ENCODE measurements at places on chromosomes 7 and 10.

GRCh38 chr7:26891400-26892350, 27.3 kb upstream of the SKAP2 start:
- no peak for DNase-seq

DNA sequence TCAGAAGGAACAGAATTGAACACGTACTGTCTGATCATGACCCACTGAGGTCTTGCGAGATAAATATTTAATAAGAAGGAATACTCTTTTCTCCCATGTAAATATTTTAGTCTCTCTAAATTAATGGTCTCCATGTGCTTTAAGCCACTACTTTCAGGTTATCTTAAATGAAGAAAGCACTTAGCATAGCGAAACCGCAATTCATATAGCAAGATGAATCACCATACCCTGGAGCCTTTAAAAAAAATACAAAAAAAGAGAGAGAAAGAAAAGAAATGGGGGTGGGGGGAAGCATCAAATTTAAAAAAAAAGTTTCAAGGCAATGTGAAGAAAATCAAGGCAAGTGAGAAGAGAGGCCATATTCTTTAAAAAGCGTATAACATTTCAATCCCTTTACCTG, 82.5 kb downstream of the CTTNBP2 start:
- DNase-seq = no peak

DNA sequence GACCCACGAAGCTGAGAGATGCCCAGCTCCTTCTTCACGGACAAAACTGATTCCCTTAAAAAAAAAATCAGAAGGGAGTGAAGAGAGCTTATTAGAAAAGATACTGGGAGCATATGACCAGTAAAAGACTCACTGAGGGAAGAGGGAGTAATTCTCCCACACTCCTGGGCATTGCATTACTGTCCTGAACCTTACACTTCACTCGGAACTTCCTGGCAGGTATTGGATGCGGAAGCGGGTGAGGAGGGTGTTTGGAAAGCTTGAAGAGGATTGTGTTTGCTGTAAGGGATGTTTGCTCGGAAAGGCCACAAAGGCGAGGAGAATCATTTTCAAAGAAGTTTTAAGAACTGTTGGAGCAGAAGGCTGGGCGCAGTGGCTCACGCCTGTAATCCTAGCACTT, 375 bp downstream of the HKDC1 start:
- DNase-seq = no peak

DNA sequence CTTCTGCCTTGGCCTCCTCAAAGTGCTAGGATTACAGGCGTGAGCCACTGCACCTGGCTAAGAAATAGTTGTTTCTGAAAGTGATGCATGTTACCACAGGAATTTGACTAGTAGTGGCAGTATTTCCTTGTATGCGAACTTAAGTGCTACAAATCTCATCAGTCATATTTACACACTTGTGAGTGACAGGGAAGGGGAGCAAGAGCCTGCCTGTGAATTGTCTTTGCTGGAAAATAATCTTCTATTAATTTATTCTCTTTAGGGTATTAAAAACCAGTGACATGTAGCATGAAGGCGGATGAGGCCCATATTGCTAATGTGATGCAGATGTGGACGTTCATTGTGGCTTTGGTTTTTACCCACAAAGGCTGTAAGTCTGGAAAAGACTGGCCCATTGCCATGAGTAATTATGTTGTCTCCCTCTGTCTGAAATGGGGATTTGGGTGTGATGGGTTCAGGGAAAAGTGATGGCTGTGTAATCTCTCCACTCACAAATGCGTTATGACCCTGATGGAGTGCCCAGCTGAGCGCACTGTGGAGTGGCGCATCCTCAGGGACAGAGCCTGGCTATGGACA, 97.6 kb downstream of the CCNY start:
- no peak for DNase-seq

DNA sequence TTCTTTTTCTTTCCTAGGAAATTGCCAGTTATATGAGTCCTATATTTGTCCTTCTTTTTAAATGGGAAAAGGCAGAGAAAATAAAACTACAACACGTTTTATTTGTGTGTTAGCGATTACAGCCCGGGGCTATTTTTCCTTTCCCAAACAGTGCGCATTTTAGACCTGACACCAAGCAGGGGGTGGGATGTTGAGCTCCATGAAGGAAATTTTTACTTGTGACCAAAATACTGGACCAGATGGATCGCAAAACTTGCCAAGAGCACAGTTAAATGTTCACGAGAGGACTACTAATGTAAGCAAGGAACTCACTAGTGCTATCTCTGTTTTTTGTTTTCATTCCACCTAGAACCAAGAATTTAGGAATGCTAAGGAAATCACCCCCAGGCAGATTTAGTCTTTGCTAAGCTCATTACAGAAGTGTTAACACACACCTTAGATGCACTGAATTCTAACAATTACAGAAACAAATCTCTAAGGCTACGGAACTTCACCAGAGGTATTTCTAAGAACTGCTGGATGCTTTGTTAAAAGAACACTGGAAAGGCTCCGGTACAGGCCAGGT, 114.8 kb downstream of the JAZF1 start:
- no peak for DNase-seq

GRCh38 chr7:21304808-21305375, 123.0 kb upstream of the SP4 start:
- DNase-seq = no peak

DNA sequence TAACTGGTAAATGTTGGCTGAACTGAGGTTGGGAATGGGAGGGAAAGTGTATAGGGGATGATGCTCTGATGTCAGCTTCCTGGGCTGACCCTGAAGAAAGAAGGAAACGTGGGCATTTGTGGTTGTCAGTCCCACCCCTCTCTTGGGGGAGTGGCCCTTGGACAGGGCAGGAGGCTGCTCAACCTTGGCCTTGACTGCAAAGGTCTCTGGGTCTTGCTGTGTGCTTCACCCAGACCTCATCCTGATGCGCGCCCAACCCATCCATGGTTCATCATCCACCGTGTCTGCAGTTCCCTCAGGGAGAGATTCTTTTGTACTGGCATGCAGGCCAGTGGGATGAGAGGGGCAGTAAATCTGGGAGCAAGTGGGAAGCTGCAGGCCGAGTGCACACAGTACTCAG, 4.7 kb upstream of the ZYX start:
- no peak for DNase-seq

- DNase-seq = no peak
These were observed 32.5 kb downstream of the CPXM2 start for GRCh38 chr10:123858907-123859652.

DNA sequence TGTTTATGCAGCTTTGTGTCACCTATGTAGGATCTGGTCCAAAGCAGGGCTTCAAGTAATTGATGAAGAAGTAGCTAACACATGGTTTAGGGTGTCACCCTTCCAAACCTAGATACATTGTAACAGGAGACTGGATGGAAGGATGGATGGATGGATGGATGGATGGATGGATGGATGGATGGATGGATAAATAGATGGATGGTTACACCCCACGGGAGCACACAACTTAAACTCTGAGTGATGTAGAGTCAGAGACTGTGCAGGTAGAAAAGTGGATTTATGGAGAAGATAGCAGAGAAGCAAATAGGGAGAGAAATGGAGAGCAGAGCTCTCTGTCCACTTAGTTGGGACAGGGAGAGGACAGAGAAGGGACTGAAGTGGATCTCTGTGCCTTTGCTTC, 78.4 kb downstream of the NHLRC2 start:
- DNase-seq = no peak

GRCh38 chr10:81116201-81116600, 578.5 kb downstream of the SH2D4B start:
- no peak for DNase-seq

GRCh38 chr7:151484971-151485707, 34.6 kb downstream of the RHEB start:
- no peak for DNase-seq

DNA sequence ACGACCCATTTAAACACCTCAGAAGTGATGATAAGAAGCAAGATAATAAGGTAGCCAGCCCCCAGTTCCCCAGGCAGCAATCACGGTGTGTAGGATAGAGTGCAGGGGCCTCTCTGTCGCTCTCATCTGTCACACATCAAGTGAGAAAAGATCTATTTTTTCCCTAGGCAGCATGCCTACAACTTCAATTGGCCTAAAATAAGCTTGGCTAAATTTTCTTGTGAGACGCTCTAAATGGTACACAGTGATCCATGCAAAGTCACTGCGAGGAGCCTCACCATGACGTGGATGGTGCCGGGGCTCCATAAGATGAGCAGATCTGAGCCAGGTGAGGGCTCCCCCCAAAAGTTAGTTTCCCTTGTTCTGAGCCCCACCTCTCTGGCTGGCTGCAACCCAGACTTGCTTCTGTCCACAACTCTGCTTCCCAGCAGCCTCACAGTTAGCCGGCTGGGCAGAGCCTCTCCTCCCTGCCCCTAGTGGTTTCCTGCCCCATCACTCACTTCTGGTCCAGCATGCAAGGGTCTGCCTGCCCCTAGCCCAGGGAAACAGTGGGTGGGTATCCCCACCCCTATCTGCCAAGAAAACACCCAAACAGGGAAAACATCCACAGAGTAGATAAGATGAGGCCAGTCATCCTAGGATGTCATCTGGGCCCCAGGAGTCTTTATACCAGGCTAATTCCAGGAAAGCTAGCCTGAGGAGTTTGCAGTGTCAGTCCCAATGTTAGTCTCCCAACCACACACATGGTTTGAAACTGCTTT, 342.1 kb downstream of the GRID1 start:
- DNase-seq = no peak

- no peak for DNase-seq
These were observed 168.9 kb downstream of the KCND2 start for GRCh38 chr7:120441850-120442249.

DNA sequence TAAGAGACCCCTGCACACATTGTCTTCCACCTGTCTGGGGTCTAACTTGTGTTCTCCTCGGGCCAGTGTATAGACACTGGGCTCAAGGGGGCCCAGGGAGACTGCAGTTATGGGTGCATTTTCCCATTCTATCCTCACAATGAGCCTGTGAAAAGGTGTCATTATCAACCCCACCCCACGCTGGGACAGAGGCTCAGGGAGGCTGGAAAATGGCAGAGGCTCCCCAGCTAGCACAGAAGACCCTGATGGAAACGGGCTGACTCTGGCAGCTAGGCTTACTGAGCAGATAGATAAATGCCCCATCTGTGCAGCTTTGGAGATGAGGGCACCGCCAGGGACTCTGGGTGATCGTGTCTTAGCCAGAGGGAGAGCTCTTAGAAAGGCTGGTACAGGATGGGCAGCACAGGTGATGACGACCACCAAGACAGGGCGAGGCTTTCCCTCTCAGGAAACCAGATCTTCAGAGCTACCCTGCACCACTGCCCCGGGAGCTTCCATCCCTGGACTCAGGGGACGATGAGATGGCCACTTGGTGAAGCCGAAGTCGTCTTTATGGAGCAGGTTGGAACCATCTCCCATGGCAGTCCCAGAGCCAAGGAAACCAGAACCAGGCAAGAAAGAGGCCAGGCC, 58.2 kb upstream of the CHST15 start:
- peak; percentile 49 for DNase-seq

GRCh38 chr10:73494213-73494612, 1.6 kb downstream of the PPP3CB start:
- DNase-seq = no peak

DNA sequence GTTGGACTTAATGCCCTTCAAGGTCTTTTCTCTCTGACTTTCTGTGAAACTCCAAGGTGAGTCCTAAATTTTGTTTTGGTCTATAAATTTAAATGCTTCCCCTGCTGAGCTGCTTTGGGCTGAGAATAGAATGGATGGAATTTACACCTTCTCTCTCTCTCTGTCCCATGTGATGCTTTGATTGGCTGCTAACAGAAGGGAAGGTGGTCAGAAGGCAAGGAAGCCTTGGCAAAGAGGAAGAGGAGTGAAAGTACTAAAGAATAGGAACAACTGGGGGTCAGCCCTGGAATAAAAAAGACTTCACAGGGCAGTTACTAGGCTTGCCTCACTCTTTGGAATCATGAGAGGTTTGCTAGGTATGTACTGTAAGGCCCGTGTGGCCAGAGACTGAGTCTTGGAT, 260.2 kb downstream of the AUTS2 start:
- DNase-seq = no peak

GRCh38 chr7:98669329-98670000, 52.4 kb downstream of the NPTX2 start:
- no peak for DNase-seq

DNA sequence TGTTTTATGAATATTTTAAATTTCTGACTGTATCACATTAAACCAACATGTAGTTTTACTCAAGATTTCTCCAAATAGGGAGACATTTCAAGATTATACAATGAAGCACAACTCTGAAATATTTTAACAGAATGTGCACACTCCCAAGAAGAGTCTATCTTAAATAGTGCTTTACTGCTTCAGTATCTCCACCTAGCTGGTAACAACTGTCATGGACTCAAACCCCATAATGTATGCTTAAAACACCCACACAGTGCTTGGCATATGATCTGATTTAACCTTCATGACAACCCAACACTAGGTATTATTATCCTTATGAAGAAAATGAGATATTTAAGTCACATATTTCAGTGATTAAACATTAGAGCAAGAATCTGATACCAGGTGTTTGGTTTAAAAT, 45.9 kb downstream of the ASZ1 start:
- no peak for DNase-seq

All from sigmoid colon (tissue), 7 donors.